ENCODE measurements at places on chromosomes 7 and 10.

GRCh38 chr7:25420771-25421170 lies 192.5 kb upstream of the NPVF start:
- DNase-seq = no peak

DNA sequence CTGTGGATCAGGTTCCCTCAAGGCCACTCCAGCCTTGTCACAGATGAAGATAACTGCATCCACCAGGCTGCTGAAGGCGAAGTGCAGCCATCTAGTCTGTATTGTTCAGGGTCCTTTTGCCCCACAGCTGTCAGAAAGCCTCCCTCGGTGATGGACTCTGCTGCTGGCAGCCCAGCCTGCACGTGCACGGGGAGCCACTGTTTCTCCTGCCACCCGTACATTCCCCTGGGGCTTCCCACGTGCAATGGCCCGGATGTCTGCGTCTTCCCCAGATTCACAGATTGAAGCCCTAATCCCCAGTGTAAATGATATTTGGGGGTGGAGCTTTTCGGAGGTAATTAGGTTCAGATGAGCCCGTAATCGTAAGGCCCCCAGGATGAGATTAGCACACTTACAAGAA lies 46.6 kb upstream of the VIPR2 start:
- no peak for DNase-seq

- DNase-seq = no peak
Measured at GRCh38 chr7:141624763-141625162, 73.6 kb downstream of the AGK start.

DNA sequence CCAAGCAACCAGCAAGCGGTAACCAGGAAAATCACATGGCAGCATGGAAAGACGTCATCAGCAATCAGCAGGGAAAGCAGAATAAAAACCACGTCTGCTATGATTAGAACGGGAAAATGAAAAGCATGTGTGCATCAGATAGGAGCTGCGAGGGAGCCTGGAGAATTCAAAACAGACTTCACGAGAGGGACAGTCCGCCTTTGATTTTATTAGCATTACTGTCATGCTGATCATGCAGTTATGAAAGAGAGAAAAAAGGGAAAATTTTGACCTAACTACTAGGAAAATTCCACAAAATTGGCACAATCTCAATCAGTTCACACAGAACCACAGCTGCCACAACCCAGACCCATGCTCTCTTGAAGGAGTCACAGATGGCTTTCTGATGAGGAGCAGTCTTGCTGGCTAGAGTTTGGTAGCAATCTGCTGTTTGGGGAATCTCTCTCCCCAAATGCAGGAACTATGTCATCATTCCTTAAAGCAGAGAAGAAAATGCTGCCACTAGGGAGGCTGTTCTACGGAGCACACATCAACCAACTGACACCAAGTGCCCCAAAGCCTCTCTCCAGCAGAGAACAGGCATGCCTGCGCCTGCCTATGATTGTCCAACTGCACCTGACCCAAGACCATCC lies 295.9 kb downstream of the TNS3 start:
- DNase-seq = no peak

- no peak for DNase-seq
Measured at GRCh38 chr7:123348690-123349089, 148.9 kb upstream of the SLC13A1 start.

- DNase-seq = no peak
Measured at GRCh38 chr7:98217623-98218582, 6.7 kb downstream of the BHLHA15 start.

All from hematopoietic multipotent progenitor cell treated with erythropoietin and hydrocortisone succinate and interleukin-3 and kit ligand, for 15 days (in vitro differentiated cells).